ENCODE measurements at places on chromosomes 2 and 18.
A peak's percentile ranks its signal among the peaks of the same experiment; 100 is the strongest.

DNA sequence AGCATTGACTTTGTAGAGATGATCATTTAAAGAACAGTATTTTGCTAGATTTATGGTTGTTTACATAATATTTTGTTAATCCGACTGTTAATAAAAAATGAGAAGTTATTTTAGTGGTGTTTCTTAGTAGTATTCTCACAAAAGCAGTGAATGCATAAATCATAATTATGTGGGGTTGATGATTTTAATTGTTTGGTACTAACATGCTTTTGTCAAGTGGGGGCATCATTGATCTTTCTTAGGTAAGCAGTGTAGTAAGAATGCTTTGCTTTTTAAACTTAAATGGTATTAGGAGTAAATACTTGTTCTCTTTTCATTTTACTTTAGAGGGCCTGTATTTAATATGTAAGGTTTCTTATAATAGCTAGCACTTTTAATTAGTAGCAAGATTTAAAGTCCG, 109.2 kb upstream of the OTX1 start:
- DNase-seq, result no peak

DNA sequence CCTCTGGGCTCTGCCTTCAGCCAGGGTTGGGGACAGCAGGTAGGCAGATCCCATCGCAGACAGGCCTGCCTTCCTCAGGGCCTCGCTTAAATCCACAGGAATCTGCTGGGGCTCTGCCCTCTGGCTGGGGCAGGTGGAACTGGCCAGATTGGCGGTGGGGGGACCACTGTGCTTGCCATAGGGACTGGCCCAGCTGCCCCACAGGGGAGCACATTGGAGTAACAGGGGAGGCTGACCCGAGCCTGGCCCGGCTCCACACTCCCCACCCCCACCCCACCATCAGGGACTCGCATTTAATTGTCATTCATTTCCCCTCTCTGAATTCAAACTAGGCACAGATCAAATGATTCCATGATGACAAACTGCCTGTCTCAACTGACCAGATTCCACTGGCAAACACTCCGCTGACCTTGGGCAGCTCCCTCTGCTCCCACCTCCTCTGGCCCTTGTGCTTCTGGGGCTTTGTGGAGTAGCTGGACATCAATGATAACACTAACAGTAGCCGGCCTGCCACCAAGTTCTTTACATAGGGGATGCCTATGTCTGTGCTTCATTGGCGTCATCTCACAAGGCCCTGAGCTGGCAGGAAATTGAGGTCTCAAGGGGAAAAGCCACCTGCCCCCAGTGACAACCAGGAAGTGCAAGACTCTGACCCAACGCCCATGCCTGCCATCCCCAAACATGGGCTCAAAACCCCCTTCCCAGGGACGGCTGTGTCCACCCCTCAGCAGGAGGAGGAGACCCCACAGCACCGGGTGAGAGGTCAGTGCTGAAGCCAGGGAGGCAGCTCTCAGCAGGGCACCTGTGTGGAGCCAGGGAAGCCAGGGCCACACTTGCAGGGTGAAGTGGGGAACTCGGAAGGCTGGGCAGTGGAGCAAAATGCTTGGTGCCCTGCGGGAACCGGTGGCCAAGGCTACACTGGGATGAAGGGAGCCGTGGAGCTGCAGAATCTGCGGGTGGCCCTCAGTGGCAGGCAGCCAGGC, 2.1 kb upstream of the B3GNT7 start:
- DNase-seq, result peak; percentile 27

- DNase-seq, result no peak
These were observed 22.6 kb downstream of the STK17B start for GRCh38 chr2:196148736-196149135.

DNA sequence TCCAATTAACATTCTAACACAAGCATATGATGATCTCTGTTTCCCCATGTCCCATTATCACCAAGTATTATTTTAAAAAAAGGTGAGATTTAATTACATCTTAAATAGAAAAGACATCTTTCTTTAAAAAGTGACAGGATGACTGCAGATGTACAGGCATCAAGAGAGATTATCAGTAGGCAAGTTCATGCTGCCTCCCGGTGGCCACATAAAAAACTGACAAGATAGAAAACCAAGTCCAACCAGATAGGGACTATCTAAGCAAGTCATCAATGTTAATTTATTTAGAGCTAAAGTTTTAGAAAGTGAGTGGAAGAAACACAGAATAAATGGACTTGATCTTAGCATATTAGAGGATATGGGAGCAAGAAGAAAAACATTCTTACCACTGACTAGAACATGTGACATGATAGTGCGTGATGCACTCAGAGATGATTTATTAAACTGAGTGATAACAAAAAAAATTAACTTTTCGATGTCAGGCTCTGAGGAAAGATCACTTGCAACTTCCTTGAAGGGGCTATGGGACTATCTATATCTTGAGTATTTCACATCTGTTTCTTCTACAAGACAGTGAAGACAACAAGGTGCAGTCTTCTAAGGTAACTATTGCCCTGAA, 5.4 kb upstream of the TDRD15 start:
- no peak for DNase-seq

DNA sequence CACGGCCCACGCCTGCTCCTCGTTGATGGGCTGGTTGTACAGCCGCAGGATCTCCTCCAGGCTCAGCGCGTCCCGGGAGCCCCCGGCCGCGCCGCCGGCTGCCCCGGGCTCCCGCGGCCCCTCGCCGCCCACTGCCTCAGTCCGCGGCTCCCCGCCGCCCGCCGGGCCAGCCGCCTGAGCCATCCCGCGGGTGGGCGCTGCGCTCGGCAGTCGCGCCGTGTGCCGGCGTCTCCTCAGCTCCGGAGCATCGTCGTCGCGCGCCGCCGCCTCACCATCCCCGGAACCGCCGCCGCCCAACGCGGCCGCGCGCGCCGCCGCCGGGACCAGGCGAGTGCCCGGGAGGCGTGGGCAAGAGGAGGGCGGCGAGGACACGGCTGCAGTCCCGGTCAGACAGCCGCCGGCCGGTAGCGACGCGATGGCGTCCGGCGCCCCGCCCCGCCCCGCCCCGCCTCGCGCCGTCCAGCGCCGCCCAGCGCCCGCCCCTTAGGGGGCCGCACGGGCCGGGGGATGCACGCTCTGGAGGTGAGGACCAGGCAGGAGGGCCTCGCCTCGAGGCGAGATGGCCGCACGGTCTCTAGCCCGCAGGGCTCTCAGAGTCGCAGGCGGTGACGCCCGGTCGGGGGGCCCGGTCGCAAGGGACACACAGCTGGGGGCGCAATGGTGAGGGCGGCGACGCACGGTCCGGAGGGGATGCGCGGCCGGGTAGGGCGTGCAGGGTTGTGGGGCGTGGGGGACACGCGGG, at the start of gene SPIRE1:
SPIRE1 (minus strand) TSS at position 424 of the 742 bp plus-strand sequence; CDS start at position 183, 241 bp downstream.
- peak; percentile 15 for DNase-seq

DNA sequence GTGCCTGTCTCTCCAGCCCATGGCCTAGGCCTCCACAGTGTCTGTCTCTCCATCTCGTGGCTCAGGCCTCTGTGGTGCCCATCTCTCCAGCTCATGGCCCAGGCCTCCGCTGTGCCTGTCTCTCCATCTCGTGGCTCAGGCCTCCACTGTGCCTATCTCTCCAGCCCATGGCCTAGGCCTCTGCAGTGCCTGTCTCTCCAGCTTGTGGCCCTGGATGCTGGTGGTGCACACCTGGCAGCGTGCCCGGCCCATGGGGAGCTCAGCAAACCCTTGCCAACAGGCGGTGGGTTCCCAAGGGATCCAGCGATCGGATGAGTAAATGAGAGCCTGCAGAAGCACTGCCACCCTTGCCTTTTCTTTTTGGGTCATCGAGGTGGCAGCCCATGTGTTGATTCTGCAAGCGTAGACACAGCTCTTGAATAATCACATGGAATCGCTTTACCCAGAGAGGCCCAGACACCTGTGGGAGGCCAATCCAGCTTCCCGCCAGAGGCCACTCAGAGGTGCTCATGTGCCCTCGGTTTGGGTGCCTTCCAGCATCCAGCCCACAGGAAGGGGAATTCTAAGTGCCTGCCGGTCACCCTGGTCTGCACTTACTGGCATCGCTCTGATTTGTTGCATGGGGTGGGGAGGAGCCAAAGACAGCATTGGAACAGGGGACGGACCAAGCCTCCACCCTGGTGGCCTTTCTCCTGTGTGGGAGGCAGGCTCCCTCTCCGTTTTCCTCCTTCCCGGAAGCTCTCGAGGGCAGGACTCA, 101.8 kb upstream of the HDAC4 start:
- DNase-seq, result no peak

- DNase-seq, result no peak
These were observed 31.9 kb downstream of the ACKR3 start for GRCh38 chr2:236601316-236602202.

DNA sequence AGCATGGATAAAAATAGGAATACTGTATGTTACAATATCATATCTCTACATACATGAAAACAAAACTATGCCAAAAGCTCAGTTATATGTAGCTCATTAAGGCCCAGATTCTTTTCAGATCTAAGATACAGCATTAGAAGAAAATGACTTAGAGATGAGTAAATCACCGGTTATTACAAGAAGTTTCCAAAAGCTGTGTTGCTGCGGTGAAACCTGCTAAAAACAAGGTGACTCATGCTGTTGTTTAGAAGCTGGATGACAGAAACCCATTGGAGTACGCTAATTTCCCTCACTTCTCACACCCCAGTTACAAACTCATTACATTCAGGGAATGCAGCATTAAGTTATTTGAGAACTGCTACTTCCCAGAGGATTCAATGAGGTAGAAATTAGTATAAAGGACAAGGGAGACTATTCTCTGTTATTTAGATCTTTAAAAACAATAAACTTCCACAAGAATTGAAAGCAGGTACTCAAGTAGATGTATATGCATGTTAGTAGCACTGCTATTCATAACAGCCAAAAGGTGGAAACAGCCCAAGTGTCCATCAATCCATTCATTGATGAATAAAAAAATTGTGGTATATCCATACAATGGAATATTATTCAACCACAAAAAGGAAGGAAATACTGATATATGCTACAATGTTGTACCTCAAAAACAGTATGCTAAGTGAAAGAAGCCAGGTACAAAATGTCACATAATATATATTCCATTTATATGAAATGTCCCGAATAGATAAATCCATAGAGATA, 32.6 kb downstream of the RBKS start:
- DNase-seq, result no peak

GRCh38 chr2:145563741-145564615, 1044.1 kb upstream of the ZEB2 start:
- no peak for DNase-seq

- DNase-seq, result no peak
These were observed 20.4 kb downstream of the ZRANB3 start for GRCh38 chr2:135510577-135510976.

- DNase-seq, result no peak
These were observed 104.5 kb downstream of the MMADHC start for GRCh38 chr2:149483004-149483605.

DNA sequence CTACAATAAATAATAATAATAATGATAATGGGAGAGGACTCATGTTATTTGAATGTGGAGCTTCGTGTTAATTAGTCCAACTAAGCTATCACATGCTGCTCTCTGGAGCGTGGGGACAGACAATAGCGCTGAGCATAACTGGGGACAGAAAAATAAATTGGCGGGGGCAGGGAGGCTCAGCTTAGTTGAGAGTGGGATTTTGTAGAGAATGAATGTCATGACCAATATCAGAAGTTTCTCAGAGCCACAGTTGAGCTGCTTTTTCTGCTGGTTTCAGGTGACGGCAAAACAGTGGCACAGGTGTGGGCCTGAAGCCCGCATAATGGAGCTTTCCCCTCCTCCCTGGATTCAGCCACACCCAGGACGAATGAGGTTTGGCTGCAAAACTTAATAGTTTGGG, 111.1 kb upstream of the CAB39 start:
- DNase-seq, result no peak

DNA sequence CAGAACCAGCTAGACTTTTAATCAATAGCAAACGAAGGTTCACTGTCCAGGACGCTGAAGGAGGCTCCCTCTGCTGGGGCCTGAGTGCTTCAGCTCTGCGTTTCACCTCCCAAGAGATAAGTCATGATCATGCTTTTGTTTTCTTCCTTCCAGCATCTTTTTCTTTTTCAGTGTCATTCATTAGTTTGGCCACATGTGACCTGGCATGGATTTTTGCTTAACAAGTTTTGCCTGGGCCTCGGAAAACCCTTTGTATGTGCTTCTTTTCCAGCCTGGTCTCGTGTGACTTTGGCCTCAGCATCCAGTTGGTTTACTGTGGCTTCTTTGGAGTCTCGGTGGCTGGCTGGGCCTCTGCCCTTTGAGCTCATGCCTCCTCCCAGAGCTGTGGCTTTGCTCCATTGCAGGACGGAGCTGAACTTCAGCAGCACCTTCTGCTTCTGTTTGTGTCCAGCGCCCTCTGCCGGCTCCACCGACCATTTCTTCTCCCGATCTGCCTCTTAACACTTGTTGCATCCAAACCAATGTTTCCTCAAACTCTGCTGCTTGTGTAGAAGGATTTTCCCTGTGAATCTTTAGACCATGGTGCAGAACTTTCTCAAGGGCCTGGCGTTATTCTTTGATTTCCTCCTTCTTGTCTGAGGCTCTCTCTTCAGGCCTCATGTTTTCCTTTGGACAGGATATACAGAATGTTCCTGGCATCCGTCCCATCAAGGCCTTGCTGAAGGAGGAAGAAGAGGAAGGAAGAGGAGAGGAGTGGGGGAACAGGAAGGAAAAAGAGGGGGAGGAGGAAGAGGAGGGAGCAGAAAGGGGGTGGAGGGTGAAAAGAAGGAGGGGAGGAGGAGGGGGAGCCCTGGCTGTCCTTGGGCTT, 23.6 kb upstream of the HES6 start:
- DNase-seq, result peak; percentile 67

GRCh38 chr2:113977060-113977659, 87.3 kb downstream of the ACTR3 start:
- no peak for DNase-seq

GRCh38 chr2:20962939-20963557, 80.8 kb downstream of the APOB start:
- peak; percentile 57 for DNase-seq

DNA sequence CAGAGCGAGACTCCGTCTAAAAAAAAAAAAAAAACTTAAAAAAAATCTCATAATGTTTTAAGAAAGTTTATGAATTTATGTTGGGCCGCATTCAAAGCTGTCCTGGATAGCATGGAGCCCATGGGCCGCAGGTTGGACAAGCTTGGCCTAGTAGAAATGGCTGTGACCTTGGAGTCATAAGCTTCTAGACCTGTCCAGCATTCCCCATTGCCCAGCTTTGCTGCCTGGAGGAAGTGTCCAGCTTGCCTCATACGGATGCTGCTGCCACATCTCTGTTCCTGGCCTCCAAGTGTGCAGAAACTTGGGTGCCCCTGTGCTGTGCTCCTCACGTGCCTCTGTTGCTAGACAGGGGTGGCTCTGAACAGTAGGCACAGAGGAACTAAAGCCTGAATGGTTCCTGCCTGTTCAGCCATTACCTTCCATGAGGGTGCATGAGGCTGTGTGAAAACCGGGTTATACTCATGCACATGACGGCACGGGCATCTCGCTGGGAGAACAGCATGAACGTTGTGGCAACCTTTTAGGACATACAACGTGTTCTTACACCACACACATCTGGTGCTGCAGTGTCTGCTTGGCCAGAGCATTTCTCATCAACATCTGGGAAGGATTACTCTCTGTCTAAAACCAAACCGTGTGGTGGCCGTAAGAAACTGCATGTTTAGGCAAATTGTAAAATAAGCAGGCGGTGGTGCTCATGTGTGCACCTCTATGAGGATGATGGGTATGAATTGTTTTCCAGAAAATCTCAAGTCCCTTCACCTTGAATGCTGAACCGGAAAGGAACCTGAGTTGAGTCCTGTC, 38.2 kb downstream of the FHOD3 start:
- DNase-seq, result no peak
